ENCODE measurements at places on chromosomes 5 and 9.

- DNase-seq, result peak; percentile 88
Observed at GRCh38 chr9:92607088-92607487, 62.8 kb downstream of the IPPK start.

- DNase-seq, result no peak
Observed at GRCh38 chr5:42516282-42517042, 93.2 kb downstream of the GHR start.

- no peak for DNase-seq
Observed at GRCh38 chr5:94157704-94158539, 416.5 kb upstream of the POU5F2 start.

DNA sequence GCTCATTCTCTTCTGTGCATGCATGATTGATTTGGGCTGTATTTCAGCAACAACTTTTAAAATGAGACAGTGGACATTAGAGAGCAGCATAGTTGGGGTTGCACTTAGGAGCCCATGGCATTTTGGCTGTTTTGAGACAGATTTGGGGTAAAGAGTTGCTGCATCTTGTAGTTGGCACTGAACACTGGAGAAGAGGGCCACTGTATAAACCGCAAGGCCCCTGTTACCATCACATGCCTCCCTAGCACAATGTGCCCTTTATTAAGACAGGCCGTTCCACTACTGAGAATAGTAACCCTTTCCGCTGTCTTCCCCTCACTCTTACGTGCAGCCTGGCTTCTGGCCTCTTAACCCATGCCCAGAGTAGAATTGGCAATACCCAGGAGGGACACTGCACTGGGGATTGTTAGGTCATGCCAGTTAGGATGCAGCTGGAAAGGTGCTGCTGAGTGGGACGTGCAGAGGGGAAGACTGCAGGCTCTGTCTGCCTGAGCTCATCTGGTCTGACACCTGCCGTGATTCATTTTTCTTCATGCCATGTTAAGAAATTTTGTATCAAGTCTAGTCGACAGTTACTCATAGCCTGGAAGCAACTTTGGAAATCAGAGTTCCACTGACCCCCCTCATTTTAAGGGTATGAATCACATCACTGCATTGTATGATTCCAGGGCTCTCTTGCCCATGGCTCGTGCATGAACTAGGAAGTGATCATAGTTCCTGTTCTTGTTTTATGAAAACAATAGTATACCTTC is 146.9 kb upstream of the DMRT1 start:
- DNase-seq, result peak; percentile 88

GRCh38 chr5:31131381-31131891 is 62.0 kb upstream of the CDH6 start:
- no peak for DNase-seq

GRCh38 chr5:171450423-171451331 is 31.2 kb downstream of the FGF18 start:
- DNase-seq, result peak; percentile 87
